ENCODE measurements at places on chromosomes 3 and 15.

DNA sequence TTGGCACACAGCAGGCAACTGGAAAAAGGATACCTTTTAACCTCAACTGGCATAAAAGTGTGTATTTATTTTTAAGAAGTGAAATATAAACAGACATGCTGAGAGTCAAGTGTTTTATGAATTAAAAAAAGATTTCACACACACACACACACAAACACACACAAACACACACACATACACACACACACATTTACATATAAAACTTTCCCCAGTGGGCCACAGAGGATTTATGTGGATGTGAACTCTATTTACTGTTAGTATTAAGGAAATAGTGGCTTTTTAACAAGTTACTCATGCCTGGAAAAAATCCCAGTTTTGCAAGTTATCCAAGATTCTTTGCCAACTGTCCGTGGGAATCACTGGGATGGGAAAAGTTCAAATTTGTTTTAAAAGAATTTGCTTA lies 725.9 kb upstream of the NR2F2 start:
- peak; percentile 66 for DNase-seq

DNA sequence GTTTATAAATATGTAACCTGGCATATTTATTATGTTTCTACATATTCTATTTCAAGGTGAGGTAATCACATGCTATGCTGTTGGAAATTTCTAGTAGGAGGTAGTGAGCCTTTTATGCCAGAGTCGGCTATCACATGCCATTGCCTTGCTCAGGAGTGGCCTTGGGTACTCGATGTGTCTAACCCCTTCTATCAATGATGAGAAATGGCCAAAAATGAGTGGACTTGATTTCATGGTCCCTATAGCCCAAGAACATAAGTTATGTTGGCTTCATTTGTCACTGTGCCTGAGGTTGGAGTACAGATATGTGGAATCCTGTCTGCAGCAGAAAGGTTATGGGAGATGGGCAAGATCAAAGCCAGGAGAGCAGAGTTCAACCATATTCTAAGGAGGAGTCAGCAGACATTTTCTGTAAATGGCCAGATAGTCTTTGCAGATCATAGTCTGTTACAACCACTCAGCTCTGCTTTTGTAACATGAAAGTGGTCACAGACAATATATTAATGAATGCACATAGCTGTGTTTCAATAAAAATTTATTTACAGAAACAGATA lies 554.4 kb downstream of the PDCD6IP start:
- DNase-seq, result no peak

GRCh38 chr15:59948924-59949613 lies 55.0 kb upstream of the FOXB1 start:
- DNase-seq, result no peak

GRCh38 chr3:64548200-64548889 lies 139.5 kb downstream of the ADAMTS9 start:
- no peak for DNase-seq

- peak; percentile 52 for DNase-seq
These were observed 63.5 kb upstream of the CLDN18 start for GRCh38 chr3:137946356-137946973.

DNA sequence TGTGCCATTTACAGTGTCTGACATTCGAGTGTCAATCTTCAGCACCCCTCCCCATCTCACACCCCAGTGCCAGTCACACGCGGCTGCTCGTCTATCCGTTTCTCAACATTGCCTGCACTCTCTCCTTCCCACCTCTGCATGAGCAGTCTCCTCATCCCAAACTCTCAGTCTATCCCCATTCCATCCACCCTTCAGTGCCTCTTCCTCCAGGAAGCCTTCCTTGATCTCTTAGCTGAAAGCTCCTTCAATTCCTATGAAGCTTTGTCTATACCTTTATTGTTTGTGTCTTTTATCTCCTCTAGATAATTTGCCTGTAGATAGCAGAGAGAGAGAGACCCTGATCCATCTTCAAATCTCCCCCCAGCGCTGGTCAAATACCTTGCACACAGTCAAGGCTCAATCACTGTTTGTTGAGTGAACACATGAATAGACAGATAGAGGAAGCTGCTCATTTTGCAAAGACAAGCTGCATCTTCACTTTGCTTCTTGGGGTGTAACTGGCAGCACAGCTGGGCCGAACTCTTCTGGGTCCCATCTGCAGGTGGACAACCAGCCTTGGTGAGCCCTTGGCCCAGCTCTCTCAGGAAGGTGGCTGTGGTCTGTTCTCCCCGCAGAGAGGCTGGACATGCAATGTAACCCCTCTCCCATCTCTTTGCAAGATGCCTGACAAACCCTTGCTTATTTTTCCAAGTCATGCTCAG lies 52.8 kb downstream of the ITGA11 start:
- DNase-seq, result no peak

- no peak for DNase-seq
These were observed 6.0 kb downstream of the TYRO3 start for GRCh38 chr15:41564960-41565502.

DNA sequence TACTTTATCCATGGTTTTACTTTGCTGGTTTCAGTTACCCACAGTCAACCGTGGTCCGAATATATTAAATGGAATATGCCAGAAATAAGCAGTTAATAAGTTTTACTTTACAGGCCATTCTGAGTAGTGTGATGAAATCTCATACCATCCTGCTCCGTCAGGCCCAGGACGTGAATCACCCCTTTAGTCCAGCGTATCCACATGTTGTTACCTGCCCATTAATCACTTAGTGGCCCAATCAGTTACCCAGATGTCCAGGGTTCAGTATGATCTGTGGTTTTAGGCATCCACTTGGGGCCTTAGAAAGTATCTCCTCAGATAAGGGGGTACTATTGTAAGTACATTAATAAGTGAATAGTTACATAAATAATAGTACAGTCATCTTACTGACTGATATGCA lies 88.0 kb downstream of the TTBK2 start:
- peak; percentile 7 for DNase-seq

DNA sequence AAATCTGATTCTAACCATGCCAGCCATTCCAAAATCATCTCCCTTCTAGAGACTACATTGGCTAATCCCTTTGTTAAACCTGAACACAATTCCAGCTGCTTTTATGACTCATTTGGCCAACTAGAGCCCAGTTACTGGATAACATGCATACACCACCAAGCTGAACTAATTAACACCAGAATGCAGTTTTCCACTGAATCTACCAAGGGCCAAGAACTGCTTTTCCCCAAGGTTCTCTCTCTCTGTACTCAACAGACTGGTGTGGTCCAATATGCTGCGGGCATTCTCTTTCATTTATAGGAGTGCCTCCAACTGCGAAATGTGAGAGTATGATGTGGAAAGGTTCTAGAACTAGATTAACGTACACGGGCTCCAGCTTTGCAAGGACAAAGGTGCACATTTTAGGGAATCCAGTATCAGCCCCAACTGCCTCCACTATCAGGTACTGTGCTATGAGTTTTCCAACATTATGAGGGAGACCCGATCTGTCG lies 1.5 kb downstream of the CHSY1 start:
- DNase-seq, result no peak

DNA sequence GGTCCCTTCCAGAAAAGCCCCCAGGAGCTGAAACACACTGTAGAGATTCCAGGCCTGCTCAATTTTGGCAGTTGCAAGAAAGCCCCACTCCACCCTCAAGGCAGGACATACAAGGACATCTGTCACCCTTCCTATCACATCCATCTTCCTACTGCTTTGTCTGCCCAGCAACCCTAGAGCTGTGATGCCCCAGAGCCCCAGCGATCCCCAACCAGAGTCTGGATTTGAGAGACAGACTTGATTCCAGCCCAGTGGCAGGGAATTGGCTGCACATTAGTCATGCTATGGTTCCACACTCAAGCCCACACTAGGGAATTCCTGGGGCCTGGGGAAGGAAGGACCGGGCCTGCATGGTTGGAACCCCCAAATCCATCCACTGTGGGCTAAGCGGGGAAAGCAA lies 56.8 kb downstream of the ATP2B2 start:
- DNase-seq, result no peak
